Activated CD4-positive, alpha-beta T cell treated with anti-CD3 and anti-CD28 coated beads, Interleukin-2, Interleukin-6, amounts not matched to agents 100 ng/mL and 50 ng/mL, durations not matched to agents 16 hours and 8 hours (primary cell): ENCODE measurements at places on chromosomes 3 and 15.

DNA sequence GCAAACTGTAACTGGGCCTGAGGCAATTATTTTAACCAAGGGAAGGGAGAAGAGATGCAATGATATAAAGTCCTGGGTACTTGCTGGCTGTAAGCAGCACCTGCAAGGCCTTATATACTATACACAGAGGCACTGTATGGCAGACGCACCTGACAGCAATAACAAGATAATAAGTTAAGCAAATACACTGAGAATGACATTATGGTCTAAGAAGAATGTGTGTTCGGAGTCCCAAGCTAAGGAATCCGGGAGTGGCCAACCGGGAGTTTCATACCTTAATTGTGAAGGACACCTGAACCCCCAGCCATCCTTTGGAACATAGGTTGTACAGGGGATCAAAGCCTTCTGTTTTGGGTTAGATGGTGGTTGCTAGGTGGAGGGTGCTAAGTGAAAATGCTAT lies 13.7 kb downstream of the FAM240A start:
- DNase-seq: no peak

GRCh38 chr3:101383156-101383575 lies 62.8 kb upstream of the IMPG2 start:
- no peak for DNase-seq

DNA sequence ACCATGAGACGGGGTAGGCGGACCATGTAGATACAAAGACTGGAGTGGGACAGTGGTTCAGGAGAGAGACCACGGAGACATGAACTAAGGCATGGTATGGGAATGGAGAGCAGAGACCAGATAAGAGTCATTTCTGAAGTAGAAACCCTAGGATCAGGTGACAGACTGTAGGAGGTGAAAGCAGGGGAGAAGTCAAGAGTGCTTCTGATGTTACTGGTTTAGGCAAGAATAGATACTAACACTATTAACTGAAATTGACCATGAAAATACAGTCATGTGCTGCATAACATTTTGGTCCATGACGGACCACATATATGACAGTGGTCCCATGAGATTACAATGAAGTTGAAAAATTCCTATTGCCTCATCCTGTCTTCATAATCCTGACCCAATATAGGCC lies 41.7 kb downstream of the RASGRP1 start:
- DNase-seq: peak; percentile 19

GRCh38 chr3:58564456-58565160 lies 12.6 kb downstream of the FAM107A start:
- no peak for DNase-seq

DNA sequence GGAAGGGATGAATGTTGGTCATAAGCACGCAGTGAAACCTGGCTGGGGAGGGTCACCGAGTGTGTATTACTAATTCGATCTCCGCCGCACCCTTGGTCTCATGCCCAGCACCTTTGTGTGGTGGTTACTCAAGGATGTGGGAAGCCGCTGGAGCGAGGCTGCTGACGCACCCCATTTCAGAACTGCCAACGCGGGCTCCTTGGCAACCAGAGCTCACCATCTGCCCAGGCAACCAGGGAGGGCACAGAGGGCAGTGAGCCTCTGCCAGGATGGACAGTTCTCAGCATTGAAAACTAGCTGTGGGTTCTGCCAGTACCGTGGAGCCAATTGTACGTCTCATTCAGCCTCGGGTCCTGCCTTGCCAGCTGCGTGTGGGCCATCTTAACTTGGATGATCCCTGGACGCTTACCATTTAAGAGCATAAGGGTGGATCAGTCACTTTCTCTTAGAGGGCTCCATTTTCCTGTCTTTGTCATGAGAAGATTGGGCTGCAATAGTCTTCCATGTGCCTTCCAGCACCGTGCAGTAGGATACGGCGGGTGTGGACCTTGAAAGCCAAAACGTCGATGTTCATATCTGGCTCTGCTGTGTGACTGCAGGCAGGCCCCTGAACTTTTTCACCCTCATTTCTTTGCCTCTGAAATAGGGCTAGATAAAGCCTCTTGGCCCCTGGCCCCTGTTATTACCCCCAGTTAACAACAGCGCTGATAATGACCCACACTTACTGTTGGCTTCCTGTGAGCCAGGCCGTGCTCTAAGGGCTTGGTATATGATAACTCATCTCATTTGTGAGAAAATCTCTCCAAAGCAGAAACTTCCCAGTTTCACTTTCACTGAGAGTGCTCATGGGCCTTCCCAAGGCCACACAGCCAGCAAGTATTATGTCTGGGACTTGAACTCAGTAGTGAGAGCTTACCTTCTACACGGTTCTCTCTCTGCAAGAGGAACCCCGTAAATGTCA lies 238.8 kb downstream of the OPA1 start:
- no peak for DNase-seq

DNA sequence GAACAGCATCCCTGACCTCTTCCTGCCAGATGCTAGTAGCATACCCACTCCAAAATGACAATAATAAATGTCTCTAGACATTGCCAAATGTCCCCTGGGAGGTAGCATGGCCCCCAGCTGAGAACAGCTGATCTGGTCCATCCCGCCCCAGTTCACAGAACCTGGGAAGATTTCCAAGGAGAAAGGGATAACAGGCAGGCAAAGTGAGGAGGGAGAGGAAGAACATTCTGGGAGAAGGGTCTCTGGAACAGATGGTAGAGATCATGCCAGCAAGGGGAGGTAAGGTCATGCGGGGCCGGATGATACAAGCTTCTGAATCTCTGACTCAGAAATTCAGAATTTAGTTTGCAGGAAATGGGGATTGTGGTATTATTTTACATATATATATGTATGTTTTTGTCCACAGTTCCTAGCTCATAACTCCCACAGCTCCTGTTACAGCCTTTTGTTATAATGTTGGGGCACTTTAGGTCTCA lies 192.7 kb downstream of the SUCLG2 start:
- DNase-seq: no peak

GRCh38 chr3:169083163-169083562 lies 580.3 kb downstream of the MECOM start:
- DNase-seq: no peak
